ENCODE measurements at places on chromosomes 6 and 20.

DNA sequence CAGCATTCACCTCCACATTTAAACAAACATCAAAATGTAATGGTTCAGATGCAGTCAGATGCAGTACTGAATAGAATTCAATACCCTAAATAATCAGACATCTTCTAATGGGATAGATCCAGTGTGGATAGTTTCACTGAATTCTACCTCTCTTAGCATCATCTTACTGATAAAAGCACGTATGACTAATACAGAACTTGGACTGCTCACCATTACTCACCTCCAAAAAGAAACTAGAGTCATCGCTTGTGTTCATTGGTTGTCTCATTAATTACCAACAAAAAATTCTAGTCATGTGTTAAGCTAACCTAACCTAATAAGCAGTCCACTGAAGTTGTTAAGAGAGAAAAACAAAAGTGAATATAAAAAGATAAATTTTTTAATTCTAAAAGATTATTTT lies 165.9 kb upstream of the IRAK1BP1 start:
- peak; percentile 23 for DNase-seq

DNA sequence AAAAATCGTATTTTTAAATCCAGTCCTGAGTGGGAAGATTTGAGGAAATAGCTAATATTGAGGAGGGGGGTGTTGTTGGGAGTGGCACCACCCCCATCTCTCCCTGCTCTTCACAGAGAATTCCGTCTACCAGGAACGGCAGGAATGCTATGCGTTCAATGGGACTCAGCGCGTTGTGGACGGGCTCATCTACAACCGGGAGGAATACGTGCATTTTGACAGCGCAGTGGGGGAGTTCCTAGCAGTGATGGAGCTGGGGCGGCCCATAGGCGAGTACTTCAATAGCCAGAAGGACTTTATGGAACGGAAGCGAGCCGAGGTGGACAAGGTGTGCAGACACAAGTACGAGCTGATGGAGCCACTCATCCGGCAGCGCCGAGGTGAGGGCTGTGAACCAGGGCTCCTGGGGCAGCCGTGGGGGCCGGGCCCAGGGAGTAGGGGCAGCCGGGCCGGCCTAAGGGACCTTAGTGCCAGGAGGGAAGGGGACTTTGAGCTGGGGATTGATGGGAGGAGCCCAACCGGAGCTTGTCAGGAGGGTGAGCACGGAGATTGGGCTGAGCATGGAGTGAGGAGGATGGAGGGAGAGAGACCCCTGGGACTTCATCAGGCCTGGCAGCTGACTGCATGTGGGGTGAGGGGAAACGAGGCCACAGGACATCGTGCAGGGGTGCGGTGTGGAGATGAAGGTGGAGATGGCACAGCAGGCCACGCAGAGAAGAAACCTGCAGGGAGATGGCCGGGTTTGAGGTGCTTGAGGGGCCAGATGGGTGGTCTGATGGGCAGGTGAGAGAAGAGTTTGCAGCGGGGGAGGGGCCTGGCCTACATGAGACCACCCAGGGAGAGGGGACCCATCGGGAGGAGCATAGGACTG lies 41.3 kb downstream of the HLA-DPB1 start:
- no peak for DNase-seq

DNA sequence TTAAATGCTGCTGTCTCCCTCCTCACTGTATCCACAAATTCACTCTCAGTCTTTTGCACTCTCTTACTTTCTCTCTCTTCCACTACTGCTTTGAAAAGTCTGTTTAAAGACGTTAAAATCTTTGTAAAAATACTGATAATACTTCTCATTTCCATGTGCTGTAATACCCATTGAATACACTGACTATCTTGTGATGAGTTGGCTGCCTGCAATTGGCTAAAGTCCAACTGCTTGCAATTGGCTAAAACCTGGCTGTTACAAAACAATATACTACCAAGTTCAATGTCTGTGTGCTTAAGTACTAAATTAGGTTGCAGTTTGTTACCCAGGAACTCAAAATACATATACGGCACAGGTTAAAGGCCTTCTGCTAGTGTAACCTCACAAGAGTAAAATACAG lies 264.8 kb downstream of the THBS2 start:
- no peak for DNase-seq

DNA sequence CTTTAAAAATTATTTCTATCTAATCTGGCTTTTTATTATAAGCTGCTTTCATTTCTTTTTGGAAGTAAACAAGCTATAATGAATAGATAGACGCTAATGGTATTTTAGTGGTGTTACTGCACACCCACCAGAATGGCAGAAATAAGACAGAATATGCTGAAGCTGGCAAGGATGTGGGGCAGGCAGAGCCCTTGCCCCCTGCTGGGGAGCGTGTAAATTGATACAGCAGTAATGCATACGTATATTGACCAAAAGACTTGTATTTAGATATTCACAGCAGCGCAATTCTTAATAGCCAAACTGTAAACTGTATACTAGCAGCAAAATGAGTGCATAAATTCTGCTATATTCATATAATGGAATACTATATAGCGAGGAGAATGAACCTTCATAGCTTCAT lies 35.3 kb downstream of the TMEM181 start:
- no peak for DNase-seq

DNA sequence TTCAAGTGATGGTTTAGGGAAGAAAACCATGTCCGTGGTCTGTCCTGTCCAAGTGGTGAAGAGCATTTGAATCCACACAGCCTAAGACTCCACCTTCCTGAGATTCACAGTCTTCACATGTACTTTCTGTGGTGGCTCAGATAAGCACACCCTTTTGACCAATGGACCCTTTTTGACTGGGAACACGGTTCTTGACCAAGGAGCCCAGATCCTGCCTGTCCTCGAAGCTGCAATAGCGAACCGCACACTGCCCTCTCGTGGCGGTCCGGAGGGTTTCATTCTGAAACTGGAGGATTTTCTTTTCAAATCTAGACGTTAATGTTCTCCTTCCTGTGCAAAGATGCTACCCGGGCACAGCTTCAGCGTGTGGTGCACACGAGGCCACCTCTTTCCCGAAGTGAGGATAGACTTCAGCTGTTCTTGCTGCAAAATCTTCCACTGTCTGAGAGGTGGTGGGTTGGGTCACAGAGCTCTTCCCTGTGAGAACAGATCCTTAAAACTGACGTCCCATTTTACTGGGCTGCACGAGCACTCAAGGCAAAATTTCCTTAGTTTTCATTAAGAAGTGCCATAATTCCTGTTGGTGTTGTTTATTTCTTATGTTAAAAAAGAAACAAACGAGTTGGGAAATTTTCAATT lies 90.5 kb downstream of the SYNJ2 start:
- DNase-seq = peak; percentile 36

- DNase-seq = no peak
These were observed 103.6 kb downstream of the VIP start for GRCh38 chr6:152854086-152854795.

DNA sequence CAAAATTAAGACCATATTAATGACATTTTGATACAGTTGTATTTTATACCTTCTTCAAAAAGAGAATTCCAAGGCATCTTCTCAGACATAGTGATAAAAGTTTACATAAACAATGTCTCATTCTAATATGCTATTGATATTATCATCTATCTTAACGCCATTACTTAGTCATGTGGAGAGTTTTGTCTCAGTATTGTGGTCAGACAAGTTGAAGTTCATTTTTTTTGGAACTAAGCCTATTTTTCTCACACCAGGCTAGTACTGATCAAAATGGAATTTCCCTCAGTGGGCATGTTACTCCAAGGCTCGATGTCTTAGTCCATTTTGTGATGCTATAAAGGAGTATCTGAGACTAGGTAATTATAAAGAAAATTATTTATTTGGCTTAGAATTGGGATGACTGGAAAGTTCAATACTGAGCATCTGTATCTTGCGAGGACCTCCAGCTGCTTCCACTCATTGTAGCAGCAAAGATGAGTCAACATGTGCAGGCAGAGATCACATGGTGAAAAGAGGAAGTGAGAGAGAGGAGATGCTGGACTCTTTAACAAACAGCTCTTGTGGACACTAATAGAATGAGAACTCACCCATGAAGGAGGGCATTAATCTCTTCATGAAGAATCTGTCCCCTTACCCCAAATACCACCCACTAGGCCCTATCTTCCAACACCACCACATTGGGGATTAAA lies 825.5 kb upstream of the MANEA start:
- no peak for DNase-seq

DNA sequence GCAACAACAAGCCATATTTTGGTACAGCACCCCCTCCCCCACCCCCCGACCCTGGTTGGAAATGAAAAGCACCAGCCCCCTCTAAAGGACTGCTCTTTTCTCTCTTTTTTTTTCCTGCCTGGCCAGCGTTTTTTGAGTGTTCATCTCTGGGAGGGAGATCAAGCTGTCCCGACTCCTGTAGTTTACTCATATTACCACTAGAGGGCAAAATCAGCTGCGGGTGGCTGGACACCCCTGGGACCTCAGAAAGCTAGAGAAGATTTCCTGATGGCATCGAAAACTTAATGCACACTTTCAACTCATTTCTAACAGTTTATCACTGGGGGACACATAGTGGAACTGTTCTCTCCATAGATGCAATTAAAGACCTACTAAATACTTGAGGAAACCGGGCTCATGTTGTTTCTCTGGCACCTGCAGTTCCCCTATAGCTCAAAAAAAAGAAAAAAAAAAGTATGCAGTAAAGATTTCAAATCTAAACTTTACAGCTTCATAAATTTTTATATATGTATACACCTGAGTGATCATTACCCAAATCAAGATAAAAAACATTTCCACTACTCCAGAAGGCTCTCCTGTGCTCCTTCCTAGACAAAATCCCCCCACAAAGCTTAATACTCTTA lies 24.4 kb downstream of the CNBD2 start:
- peak; percentile 32 for DNase-seq

- DNase-seq = peak; percentile 15
These were observed 17.5 kb downstream of the C20orf173 start for GRCh38 chr20:35511814-35512420.

DNA sequence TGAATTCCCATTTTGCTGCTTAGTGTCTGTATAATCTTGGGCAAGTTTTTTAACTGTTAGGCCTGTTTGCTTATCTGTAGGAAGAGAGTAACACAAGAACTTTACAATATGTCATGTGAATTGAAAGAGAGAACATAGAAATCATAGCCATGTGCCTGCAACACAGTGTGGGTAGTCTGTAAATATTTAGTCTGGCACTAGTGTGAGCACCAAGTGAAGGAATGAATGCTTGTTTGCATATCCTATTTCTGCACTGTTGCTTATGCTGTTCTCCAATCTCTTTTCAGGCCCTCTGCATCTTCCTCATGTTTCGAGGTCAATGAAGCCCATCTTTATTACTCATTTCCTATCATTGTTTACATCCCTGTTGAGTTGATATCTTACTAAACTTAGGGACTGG lies 49.2 kb downstream of the CBFA2T2 start:
- no peak for DNase-seq

GRCh38 chr6:154476494-154476893 lies 34.0 kb downstream of the CNKSR3 start:
- DNase-seq = no peak

DNA sequence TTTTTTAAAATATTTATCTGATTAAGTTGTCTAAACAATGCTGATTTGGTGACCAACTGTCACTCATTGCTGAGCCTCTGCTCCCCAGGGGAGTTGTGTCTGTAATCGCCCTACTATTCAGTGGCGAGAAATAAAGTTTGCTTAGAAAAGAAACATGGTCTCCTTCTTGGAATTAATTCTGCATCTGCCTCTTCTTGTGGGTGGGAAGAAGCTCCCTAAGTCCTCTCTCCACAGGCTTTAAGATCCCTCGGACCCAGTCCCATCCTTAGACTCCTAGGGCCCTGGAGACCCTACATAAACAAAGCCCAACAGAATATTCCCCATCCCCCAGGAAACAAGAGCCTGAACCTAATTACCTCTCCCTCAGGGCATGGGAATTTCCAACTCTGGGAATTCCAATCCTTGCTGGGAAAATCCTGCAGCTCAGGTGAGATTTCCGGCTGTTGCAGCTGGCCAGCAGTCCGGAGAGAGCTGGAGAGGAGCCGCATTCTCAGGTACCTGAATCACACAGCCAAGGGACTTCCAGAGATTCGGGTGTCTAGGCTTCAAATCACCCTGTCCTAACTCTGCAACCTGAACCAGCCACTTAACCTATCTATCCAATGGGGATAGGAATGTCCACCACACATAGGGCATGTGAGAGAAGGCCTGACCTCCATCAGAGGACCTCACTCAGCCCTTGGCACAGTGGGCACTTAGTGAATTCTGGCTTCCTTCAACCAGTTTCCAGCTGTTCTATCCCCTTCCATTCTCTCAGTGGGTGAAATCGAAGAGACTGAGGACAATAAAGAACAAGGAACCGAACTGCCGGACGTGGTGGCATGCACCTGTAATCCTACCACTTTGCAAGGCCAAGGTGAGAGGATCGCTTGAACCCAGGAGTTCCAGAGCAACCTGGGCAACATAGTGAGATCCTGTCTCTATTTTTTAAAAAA lies 3.1 kb downstream of the TNF start:
- no peak for DNase-seq

GRCh38 chr6:5082487-5083306 lies 2.4 kb upstream of the PPP1R3G start:
- peak; percentile 13 for DNase-seq

DNA sequence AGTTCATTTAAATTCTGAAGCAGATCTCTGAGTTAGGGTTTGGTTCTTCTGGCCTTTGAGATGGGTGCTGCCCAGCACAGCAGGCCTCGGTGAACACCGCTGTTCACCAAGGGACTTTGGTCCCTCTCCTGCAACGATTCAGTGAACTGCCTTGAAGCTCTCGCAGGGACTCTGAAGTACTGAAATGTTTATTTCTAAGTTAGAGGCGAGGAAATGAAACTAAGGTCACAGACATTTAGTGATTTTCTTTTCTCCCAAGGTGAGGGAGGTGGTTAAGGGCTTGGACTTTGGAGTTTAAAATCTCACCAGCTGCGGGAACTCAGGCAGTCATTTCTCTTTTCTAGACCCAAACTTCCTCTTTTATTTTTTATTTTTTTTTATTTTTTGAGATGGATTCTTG lies 26.2 kb downstream of the E2F3 start:
- no peak for DNase-seq

GRCh38 chr6:25012657-25013056 lies 76.9 kb upstream of the RIPOR2 start:
- DNase-seq = peak; percentile 89

DNA sequence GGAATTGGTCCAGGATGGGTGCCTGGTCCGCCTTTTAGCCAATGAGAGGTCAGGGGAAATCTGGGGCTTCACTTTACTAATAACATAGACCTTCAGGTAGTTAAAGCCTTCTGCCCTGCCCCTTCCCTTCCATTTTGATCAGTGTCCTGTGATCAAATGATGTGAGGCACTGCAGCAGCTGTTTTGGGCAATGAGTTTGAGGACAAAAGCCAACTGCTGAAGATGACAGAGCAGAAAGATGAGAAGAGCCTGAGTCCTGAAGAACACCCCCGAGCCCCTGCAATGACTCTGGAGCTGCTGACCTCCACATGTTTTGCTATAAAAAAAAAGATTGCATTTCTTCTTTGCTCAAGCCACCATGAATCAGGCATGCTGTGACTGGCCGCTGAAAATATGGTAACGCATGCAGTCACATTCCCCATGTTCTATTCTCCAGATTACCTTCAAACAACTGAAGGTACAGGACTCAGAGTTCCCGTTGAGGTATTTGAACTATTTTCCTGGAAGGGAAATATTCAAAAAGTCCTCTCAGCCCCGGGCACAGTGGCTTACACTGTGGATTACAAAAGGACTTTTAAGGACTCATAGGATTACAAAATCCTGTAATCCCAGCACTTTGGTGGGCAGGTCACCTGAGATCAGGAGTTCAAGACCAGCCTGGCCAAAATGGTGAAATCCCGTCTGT lies 45.7 kb upstream of the B4GALT5 start:
- no peak for DNase-seq

Data from fibroblast of skin of left quadriceps (primary cell).